IPS DF 19.7 (cell line): ENCODE measurements at places on chromosomes 16 and 17.

DNA sequence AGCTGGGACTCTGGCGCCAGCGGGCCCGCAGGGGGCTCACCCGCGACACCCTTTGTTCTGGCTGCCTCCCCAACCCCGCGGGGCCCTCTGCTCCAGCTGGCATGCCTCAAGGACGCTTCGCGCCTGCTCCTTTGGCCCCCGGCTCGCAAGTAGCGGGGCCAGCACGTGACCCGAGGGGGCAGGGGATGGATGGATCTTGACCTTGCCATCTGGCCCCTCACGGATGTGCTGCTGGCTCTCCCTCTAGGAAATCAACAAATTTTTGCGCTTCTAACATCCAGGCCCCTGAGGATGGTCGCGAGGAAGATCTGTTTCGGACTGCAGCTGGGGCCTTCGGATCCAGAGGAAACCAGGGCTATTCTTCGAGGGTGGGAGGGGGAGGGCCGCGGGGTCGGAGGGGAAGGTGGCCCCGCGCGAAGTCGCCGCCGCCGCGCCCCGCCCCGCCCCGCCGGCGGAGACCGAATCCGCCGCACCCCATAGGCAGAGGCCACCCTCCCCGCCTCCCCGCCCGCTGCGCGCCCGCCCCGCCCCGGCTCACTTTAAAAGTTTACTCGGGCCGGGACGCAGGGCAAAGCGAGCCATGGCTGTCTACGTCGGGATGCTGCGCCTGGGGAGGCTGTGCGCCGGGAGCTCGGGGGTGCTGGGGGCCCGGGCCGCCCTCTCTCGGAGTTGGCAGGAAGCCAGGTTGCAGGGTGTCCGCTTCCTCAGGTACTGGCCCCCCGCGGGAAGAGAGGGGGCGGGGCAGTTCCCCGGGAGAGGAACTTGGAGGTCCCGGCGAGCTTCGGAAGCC lies at the start of gene ACSF2:
TSS of gene ACSF2 (plus strand) at position 537 of the 790 bp plus-strand sequence. CDS start at position 581, 44 bp downstream.
- DNase-seq: no peak

- DNase-seq: no peak
Measured at GRCh38 chr17:79664930-79665737, 54.3 kb upstream of the RBFOX3 start.

DNA sequence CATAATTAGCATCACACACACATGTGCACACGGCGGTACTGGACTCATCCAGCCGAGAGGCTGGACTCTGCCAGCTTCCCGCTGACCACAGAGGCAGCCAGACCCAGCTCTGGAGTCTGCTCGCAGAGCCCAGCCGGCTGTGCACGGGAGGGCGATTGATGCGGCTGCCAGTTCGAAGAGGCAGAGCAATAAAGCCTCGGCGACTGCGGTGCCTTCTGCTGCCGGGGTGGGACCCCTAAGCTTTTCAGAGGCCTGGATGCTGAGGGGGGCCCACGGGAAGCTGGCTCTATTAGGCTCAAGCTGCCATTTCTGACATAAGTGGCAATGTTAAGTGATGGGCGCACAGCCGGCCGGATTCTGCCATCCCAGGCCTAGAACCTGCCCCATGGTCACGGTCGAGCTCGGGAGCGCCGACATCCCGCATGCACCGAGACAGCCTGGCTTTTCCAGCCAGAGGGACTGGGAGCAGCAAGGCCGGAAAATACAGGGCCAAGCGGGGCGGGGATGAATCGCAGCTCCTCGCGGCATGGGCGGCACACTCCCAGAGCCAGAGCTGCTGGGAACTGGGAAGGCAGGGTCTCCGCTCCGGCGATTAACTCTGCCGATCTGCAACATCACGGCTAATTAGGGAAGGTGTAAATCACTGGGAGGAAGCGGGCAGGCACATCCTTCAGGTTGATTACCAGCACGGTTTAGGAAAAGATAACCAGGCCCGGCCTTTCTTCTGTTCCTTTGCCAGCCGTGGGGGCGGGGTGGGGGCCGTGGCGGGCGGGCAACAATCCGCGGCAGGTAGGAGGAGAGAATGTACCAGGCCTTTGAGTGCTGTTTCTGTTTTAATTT lies 57.7 kb downstream of the TBC1D16 start:
- DNase-seq: no peak

DNA sequence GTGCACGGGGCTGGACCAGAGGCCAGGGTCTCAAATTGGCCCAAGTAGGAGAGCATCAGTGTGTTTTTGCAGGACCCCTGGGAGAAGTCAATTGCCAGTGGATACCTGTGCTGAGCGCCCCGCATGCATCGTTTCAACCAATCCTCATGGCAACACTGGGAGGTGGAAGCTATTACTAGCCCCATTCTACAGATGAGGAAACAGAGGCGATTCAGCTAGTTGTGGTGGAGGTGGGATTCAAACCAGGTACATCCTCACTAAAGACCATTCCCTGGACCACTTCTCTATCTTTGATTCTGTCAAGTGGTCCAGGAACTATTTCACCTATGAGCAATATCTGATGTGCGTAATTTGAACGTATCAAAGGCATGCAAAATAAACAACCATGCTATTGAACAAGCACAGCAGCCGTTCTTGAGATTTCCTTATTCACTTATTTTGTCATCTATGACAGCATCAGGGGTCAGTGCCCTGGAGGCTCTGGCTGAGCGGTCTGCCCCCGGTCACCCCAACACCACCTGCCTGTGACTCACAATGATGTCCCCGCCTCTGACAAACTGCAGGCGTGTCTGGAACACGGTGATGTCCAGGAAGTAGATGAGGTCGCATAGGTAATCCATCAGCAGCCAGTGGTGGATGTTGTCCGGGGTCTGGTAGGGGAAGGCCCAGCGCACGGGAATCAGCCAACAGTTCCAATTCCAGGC lies 54.0 kb downstream of the CNGB1 start:
- no peak for DNase-seq

DNA sequence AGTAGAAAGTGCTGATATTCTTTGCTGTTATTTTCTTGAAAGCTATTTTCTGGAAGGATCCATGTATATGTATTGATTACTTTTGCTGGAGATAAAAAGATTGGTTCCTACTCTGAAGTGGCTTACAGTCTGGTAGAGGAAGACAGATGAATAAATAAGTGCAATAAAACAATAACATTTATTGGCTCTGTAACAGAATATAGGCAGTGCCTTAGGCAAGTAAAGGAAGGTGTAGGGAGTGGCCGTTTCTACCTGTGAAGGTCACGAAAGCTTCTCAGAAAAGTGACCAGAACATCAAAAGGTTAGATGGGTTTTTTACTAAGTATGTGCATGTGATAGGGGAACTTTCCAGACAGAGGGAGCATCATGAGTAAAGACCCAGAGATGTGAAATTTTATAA lies 43.1 kb downstream of the COX10 start:
- DNase-seq: no peak

DNA sequence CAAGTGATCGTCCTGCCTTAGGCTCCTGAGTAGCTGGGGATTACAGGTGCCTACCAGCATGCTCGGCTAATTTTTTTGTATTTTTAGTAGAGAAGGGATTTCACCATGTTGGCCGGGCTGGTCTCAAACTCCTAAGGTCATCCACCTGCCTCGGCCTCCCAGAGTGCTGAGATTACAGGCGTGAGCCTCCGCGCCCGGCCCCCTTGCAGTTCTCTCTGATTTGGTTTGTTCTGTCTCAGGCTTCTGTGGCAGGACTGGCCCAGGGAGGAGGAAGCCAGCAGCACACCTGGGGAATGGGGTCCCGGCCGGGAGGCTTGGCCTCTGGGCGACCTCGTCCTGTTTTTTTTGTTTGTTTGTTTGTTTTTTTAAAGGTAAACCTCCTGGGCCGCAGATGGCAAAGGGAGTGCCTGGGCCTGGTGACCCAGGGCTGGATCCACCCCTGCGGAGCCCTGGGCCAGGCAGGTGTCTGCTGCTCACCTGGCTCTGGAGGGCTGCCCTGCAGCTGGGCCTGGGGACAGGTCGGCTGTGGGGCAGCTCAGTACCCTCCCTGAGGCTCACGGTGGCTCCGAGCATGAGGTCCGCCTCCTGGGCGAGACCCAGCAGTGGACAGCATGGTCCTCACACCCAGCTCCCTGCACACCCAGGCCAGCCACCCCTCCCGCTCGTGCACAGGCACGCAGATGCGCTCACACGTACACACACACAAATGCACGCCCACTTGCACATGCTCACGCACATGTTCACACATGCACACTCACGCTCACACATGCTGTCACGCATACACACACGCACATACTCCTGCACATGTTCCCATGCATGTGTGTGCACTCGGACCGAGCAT lies 3.3 kb upstream of the NUDT16L1 start:
- no peak for DNase-seq

DNA sequence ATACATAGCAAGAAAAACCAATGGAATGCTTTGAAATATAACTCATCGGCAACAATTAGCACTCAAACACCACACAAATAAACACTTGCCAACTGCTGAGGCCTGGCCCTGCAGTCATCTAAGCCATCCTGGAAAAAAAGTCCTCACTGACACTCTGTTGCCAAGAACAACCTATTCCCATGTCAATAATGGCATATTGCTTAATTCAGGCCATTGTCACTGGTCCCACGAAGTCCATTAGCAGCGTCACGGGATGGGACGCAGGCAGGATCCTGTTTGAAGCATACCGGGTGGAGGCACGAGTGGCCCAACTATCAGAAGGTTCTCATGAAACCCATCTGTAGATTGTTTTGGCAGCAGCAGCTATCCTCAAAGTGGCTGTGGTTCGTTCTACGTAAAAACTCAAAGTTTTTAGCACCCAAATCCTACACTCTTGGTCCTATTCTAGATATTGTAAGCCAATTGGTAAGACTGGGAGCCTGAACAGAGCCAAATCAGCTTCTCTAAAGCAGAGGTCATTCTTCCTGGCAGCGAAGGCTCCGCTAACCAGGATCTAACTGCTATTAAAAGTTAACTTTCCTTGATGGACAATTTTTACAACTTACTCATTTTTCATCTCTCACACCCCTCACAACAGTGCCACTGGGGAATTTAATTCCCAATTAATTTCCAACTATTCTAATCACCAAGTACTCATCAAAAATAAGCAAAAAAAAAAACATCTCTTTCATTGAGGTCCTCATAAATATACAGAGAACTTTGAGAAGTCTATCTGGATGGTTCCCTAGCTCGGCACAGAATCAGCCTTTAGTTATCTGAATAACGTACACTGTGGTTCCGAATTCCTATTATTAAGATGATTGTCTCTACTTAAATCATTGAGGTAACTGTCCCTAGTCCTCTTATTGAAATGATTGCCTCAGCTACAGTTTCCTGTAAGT lies 91.5 kb downstream of the ZFHX3 start:
- no peak for DNase-seq

GRCh38 chr17:79608624-79608959 lies 2.3 kb downstream of the RBFOX3 start:
- DNase-seq: no peak

DNA sequence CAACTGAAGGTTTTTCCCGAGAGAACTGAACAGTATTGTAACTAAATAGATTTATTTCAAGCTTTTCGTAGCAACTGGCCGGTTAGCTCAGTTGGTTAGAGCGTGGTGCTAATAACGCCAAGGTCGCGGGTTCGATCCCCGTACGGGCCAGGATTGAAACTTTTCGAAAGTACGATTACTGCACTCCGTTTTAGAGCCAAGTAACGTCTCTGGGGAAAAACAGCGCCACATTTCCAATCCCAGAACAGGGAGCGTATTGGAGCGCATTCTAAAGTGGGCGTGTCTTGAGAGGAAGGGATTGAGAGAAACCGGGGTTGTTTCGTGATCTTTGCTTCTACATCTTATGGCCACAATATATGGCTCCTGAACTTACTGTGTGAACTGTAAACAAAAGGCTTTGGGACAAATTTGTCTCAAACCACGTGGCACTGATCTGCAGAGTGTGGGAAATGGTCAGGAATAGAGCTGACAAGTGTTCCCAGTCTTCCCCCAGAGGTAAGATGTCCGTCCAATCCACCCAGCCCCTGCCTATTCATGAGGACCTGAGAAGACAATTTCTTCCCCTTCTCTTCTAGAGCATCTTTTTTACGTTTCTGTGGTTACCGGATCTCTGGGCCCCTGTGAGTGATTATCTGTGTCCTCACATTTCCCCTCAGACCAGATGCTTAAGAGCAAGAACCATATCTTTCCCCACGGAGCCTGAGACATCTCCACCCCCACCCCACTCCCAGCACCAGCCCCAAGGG lies 2.3 kb downstream of the BORCS6 start:
- DNase-seq: no peak

DNA sequence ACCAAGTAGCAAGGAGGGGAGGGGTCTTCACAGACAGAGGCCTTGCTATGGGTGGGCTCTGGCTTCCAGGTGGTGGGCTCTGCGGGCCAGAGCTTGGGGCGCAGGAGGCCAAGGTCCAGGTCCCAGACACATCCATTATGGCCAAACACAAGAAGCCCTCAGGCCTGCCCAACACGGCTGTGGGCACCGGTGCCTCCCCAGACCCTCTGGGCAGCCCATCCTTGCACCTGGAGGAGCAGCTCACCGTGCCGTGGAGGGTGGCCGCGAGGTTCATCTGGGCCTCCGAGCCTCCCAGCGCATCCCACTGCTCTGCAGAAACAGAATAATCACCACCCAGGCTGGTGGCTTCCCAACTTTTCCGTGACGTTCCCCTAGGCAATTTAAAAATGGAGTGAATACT lies 55.9 kb downstream of the TBC1D16 start:
- no peak for DNase-seq

- DNase-seq: peak; percentile 75
Measured at GRCh38 chr17:48261297-48261880, 153.8 kb downstream of the SNX11 start.

DNA sequence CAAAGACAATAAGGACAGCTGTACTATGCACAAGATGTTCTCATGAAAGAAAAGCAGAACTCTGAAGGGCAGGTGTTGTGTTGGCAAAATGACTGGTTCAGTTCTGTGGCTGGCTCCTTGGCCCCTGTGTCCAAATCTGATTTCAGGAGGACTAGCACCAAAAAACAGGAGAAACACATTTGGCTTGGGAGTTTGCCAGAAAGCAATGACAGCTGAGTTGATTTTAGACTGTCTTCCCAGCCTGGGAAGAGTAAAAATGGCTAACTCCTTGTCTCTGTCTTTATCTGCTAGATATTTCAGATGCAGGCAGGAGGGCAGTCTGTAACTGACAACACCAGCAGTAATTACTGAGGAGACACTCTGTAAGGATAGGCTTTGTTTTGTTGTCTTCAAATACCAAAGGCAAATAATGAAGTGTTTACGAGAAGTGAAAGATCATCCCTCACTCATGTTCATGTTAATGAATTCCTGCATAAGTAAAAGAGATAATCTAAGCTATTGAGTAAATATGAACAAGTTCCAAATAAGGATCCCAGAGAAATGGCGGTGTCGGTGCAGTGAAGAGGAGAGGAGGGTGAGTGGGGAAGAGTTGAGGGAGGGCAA lies 989.0 kb downstream of the CDH11 start:
- no peak for DNase-seq

- no peak for DNase-seq
Measured at GRCh38 chr17:20010936-20011335, 1.8 kb downstream of the SPECC1 start.
